ENCODE measurements at places on chromosomes 5 and 9.

DNA sequence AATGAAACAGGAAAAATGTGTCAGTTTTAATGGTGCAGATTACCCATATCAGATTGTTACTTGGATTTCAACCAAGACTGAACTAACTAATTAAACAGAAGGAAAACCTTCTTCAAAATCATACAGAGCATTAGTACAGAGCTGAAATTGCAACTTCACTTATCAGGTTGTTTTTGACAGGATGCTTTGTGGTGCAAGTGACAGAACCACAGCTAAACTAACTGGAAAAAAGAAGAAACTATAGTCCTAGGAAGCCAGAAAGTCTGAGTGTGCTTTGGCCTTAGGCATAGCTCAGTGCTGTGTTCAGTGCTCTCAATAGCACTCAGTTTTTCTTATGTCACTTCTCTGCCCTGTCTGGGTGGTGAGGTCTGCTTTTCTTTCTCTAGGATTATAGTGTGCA, 267.4 kb downstream of the CHSY3 start:
- DNase-seq = no peak

- no peak for DNase-seq
Measured at GRCh38 chr5:148887123-148887881, 60.9 kb downstream of the ADRB2 start.

DNA sequence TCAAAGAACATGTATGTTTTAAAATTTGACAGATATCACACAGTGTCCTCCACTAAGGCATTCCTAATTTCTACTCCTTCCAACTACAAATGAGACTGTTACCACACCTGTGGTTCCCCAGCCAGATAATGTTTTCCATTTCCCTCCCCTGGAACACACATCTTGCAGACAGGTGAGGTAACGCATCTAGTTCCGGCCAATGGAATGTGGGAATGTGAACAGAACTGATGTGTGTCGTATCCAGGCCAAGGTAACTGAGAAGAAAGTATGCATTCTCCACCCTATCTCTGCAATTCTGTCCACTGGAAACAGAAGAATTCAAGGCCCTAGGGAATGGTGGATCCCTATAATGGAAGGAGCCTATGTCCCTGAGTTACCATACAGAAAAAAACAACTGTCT, 19.9 kb upstream of the NR4A3 start:
- DNase-seq = no peak

- peak; percentile 34 for DNase-seq
Measured at GRCh38 chr5:96595300-96596090, 66.7 kb upstream of the CAST start.

- peak; percentile 62 for DNase-seq
Measured at GRCh38 chr5:74040811-74041491, 415.0 kb downstream of the ARHGEF28 start.

DNA sequence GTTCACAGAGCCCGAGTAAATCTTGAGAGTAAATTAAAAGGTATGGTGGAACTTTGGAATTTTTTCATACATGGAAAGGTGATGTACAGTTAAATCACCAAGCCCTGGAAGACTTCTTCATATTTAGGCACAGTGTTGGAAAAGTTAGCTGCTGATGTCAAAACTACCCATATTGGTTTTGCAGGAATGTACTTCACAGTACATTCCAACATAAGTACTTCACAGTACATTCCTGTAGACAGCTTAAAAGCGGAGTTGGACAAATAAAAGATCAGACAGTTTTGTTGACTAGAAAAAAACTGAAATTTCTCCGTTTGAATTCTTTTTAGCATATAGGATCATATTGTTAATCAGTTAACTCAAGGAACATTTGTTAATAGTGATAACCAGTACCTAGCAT, 1.8 kb downstream of the RANBP17 start:
- peak; percentile 72 for DNase-seq

DNA sequence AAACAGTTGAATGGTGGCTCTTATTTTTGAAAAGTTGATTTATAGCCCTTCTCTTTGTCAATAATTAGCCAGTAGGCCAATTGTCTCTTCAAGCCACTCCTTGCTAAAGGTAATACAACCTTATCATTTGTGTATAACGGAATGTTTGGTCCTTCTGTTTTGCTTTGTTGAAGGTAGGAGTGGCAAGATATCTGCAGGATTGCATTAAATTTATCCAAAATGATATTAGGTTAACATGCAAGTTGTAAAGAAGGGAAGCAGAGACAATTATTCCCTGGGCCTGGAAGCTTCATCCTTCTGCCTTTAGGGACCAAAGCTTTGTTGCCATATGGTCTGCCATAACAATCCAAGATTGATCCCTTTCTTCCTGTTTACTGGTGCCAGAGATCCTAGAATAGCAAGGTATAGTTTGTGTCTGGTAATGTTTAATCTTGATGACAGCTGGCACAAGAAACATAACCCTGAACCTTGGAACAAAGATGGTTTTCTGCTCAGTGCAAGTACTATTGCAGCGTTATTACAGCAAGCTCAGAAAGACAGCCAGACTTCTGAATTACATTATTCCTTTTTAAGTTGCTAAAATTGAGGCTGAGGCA, 15.5 kb upstream of the FSD1L start:
- no peak for DNase-seq

- no peak for DNase-seq
Measured at GRCh38 chr5:135895474-135896006, at the start of gene IL9. IL9 (minus strand) TSS chr5:135895841; CDS start chr5:135895816, 25 bp downstream.

DNA sequence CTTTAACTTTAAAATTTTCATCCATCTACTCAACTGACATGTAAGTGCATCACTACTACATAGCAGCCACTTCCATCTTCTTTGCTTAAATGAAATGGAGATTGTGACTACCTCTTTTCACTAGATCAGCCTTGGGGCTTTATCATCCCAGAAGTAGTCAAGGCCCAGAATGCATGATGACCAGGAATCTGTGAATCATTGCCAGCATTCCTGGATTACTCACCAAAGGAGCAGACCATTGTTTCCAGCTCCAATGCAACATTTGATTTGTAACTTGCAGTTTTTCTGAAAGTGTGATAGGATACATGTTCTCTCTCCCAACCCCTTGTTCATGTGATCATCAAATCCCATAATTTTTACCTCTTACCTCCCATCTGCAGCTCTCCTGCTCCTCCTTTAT, 65.1 kb downstream of the PLPPR1 start:
- peak; percentile 36 for DNase-seq

DNA sequence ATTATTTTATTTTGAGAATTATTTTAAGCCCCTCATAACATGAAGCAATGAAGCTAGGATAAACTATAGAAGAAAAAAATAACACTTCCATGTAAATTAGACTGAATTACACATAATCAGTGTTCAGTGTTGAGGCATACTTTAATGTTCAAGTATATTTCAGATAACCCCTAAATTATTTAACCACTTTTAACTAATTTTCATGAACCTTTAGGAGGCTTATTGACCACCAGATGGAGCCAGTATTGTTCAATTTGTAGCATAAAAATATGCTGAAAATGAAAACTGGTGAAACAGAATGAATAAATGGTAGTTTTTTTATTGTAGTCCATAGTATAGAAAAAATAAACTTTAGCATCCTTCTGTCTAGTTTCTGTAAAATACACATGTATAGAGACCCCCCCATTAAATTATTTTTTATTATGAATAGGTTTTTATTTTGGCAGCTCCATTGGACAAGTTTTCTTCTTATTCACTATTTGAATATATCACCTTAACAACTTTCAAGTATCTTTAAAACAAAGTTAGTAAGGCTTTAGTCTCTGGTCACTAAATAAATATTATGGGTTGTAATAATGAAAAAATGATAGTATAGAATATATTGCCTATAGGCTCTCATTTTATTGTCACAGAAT, 190.1 kb downstream of the CWC27 start:
- peak; percentile 49 for DNase-seq

- no peak for DNase-seq
Measured at GRCh38 chr5:125463466-125464092, 717.1 kb upstream of the ZNF608 start.

DNA sequence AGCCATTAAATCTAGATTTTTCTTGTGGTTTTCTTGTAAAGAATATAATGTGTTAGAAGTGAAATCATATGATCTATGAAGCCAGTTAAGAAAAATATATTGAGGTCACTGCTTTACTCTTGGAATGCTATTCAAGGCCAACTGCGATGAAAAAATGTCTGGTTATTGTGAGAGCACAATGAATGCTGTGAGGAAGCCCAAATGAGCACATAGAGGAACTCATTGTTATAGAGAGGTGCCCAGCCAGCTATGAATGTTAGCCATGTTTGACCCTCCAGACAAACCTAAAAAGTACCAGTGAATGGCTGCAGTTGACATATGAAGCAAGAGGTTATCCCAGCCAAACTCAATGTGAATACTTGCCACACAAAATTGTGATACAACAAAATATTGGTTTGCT, 359.8 kb upstream of the FAM174A start:
- DNase-seq = no peak

DNA sequence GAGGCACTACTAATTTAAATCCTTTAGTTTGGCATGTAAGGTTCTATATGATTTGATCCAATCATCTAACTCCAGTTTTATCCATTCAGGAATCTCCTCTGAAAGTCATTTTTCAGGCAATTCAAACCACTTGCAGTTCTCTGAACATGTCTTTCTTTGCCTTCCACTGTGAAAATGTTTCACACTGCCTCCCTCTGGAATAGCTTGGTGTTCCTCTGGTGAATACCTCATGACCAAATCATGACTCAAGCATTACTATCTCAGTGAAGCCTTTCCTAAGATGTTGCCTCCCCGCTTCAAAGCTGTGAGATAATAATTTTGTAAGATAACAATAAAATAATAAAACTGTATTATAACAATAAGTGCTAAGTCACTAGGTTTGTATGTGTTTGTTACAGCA, 981.1 kb downstream of the DTWD2 start:
- DNase-seq = peak; percentile 2

DNA sequence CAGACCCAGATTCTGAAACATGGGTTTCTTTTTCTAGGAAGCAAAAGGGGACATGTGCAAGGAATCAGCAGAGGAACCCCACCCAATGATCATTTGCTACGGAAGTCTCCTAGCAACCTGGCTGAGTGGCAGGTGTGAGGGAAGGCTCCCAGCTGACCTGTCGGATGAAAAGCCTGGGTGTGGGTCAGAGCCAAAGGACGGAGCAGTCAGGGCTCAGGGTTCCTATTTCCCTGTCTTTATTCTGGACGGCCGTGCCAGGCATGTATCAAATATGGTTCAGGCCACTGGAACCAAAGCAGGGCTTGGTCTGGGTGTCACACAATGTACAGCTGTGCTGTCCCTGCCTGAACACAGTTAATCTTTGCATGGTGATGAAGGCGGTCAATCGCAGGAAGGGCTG, 20.1 kb downstream of the STK10 start:
- no peak for DNase-seq

Measured in EL (cell line).